ENCODE measurements at places on chromosomes 12 and 14.

DNA sequence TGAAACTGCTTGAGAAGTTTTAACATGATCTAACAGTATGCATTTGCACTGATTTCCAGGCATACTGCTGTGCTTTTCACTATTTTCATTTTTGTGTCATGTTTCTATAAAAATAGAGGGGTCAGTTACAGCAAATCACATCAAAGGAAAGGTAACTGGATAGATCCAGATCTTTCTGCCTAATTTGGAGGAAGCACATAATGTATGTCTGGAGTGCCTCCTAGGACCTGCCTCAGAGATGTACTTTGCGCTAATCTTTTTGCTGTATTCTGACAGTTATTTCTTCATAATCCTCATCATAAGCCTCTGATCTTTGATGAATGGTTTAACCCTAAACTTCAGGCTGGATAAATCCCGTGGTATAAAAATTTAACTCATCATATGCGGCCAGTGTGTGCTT lies 111.2 kb upstream of the NPAS3 start:
- no peak for DNase-seq

GRCh38 chr12:73612551-73612950 lies 925.1 kb upstream of the ATXN7L3B start:
- DNase-seq, result no peak

DNA sequence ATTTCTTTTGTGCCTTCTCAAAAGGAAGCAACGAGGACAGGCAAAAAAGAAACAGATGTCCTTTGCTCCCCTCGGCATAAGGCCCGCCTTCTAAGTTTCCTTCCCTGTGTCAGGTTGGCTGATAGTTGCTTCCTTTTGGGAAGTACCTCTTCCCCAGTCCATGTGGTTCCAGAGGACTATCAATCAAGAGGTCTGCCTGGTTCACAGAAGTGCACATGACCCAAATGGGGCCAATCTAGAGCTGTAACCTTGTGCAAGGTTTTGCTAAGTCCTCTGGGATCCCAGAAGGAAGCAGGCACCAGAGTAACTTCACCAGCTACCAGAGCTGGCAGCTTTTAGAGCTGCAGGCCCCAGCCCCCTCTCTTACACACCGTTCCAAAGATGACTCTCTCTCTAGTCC lies 42.6 kb downstream of the TMEM63C start:
- no peak for DNase-seq

DNA sequence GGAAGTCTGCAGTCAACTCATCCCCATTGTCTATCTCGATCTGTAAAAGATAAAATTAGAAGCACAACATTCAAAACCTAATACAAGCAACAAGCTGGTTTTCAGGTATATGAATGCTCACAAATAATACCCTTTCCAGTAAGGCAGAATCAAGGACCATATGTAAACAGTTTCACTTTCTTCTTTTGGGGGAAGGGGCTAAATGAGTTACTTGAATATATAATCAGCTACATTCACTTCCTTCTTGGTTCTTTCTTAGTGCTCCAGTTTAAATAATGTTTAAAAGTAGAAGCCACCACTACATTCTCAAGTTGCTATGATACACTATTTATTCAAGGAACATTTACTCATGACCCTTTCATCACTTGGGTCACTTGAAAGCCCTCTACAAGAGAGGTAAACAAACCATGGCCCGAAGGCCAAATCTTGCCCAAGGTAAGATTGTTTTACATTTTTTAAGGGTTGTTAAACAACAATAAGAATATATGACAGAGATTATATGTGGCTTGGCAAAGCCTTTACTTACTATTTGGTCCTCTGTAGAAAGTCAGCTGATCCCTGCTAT lies 10.3 kb downstream of the TWF1 start:
- DNase-seq, result no peak

DNA sequence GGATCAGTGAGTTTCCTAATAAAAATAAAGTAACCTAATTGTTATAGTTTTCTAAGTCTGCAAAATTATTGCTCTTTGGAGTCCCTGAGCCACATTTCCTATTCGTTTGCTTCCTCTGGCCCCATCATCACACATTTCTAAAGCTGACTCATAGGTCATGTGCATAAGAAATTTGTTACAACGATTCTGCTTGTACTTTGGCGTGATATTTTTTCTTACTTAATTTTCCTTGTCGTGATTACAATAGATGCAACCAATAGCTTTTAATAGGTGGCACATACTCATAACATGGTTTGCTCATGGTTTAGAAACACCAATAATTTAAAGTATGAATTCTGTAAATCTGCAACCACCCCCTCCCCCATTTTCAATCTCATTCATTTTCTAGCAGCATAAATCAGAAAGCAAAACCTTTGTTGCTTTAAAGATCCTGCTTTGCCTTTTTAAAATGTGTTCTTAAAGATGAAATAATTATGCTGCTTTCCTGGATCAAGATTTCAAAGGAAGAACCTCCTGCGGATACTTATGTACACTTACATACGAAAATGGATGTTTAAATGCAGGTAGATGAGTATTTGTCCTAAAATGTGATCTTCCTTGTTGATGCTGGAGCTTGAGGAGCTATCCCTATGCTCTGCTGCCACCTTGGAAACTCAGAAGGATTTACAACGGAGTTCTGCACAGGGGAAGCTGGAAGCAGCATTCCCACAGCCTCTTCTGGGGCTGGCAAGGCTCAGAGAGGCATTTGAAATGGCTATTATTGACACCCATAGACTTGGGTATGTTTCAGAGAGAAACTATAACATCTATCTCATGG lies 1.7 kb upstream of the FLRT2 start:
- peak; percentile 22 for DNase-seq

DNA sequence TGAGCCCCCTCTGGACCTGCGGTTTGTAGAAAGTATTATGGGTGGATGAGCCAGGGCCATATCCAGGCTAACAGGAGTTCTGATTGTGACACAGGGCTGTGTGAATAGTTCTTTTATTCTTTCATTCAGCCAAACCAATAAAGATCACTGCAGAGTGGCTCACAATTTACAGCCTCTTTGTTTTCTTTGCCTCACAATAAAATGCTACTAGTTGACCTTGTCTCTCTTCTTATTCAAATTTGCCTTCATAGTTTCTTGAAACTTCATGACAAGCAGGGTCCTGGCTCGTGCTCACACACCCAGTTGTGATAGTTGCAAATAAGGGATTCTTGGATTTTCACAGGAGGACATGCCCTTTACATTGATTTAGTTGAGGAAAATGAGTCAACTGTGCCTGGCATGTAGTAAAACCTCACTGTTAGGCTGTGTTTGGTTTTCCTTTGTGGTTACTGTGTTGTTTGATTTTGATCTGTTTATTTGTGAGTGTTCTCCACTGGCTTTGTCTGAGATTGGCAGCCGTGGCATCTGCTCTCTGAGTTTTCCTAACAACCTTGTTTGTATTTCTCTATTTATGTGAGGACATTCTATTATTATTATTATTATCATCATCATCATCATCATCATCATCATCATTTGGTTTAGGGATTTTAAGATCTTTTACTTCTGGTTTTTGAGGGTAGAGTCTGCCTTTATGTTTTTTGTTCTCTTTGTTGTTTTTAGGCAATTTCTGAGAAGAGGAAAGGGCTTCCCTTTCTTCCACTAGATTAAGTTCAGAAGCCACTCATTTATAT lies 2.7 kb upstream of the KRT6B start:
- no peak for DNase-seq

- DNase-seq, result no peak
Observed at GRCh38 chr14:74596741-74597450, 15.1 kb downstream of the LTBP2 start.

DNA sequence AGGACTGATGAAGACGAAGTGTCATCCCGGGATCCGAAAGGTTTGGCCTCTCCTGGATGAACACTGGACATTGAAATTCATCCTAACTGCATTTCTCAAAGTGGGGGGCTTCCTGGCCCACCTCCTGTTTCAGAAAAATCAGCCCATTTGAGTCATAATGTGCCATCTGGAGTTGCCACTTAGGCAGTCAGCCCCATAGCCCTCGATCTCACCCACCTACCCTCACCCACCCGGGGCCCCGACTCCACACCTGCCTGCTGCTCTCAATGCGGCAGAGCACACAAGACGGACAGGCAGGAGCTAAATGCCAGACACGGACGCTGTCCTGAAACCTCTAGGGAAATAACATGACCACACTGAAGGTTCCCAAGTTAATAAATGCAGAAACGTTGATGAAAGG lies 12.6 kb downstream of the DLK1 start:
- DNase-seq, result no peak

All from WTC11 (cell line).